GM12892 (cell line): ENCODE measurements at places on chromosomes 11 and 22.
A peak's percentile ranks its signal among the peaks of the same experiment; 100 is the strongest.

- DNase-seq, result no peak
Observed at GRCh38 chr11:88246696-88247095, 71.5 kb upstream of the RAB38 start.

GRCh38 chr22:30249049-30250038, 2.8 kb upstream of the LIF start:
- DNase-seq, result no peak

- DNase-seq, result no peak
Observed at GRCh38 chr22:33022231-33022630, 36.0 kb downstream of the SYN3 start.

GRCh38 chr11:119671561-119672015, 57.4 kb downstream of the NECTIN1 start:
- DNase-seq, result no peak

DNA sequence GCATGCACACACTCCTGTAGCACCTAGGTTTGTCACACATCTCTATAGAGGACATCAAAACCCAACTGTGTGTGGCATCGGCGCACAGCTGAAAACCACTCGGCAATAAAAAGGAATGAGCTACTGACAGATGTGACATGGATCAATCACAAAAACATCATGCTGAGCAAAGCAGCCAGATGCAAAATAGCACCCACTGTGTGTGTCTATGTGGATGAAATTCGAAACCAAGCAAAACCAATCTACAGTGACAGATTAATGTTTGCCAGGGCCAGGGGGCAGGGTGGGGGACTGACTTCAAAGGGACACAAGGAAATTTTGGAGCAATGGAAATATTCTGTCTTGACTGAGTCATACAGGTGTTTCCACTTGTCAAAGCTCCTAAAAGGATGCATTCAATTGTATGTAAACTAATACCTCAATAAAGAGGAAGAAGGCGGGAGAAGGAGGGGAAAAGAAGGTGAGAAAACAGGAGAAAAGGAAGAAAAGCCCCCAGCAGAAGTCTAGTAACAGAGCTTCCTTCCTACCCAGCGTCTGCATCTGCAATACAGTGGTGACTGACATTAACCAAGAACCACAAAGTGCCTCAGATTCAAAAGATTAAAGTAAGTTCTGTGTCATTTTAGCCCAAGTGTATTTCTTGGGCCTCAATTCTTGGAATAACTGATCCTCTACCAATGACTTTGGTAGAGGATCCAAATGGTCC, 49.8 kb downstream of the PACSIN2 start:
- DNase-seq, result no peak

DNA sequence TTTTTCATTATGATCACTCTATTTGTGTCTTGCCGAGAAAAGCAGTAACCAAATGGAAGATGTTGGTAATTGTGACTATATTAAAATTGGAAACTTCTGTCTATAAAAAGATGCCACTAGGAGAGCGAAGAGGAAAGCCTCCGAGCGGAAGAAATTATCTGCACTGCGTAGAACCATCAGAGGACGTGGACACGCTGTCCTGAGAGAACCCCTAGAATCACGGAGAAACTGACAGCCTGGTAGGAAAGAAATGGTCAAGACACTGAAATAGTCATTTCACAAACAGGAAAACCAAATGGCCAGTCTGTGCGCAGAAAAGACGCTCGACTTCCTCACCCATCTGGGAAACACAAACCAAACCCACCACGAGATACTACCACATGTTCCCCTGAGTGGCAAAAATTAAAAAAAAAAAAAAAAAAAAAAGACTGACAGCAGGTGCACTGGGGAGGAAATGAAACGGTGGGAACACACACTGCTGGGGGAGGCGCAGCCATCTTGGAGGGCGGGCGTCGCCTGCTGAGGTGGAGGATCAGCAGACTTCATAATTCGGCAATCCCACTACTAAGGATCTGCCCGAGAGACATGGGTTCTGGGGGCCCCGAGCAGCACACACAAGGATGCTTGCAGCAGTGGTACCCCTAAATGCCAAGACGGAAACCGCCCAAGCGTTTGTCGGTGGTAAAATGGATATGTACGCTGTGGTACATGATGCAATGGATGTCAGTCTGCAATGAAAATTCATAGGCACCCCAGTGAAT, 21.3 kb downstream of the IFITM10 start:
- DNase-seq, result no peak

DNA sequence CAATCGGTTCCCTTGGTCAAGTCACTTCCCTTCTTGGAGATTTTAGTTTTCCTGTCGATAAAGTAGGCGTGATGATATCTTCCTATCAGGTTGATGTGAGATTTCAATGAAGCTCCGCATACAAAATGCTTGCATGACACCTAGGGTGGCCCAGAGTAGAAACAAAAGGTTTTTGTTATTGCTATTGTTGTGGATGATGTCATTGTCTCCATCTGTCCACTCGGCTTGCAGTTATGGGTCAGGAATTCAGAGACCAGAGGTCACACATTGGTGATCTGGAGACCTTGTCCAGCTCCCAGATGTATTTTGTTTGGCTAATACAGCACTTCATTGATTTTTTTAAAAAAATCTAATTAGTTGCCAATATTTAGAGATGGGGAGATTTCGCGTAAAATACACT, 382.1 kb downstream of the MN1 start:
- DNase-seq, result no peak

- peak; percentile 25 for DNase-seq
Observed at GRCh38 chr22:38572065-38572464, 2.1 kb upstream of the DMC1 start.

GRCh38 chr22:42509548-42509947, 10.0 kb downstream of the RRP7A start:
- DNase-seq, result no peak

DNA sequence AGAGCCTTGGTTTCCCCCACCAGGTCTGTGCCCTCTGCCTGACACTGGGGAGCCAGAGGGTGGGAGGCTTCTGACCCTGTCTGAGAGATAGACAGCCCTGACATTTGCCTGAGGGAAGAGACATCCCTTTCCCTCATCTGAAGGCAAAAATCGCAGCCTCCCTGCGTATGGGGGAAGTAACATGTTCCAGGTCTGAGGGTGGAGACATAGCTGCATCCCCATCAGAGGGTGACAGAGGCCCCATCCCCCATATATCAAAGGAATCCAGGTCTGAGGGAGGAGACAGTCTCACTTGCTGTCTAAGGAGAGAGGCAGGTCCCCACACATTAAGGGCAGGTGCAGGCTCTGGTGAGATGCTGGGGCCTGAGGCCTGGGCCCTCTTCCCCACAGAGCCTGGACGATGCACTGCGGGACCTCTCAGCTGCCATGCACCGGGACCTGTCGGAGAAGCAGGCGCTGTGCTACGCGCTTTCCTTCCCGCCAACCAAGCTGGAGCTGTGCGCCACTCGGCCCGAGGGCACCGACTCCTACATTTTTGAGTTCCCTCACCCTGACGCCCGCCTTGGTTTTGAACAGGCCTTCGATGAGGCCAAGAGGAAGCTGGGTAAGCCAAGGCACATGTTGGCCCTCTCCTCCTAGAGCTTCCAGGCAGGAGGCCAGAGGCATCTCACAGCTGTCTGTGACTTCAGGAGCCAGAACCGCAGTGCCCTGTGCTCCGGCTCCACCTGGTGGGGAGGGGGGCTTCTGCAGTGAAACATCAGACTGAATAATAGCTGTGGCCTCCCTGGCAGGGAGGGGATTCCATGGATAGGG, 16.1 kb upstream of the RELT start:
- no peak for DNase-seq

GRCh38 chr11:70633610-70634009, 235.3 kb downstream of the CTTN start:
- no peak for DNase-seq

DNA sequence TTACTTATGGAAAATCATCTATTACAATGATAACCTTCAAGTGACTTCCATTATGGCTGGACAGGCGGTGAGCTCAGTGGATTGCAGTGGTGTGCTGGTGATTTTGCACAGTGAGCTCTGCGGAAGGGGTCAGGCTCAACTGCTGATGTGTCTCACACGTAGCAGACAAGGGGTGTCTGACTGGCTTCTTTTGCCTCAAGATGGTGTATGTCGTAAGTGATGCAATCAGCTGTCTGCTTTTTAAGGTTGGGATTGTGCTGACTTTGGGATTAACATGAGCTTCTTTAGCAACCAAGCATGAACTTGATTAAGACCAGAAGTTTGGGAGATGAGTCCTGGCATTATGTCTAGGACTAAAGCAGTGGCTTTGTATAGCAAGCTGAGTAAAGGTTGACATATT, 49.5 kb downstream of the POLD3 start:
- no peak for DNase-seq

DNA sequence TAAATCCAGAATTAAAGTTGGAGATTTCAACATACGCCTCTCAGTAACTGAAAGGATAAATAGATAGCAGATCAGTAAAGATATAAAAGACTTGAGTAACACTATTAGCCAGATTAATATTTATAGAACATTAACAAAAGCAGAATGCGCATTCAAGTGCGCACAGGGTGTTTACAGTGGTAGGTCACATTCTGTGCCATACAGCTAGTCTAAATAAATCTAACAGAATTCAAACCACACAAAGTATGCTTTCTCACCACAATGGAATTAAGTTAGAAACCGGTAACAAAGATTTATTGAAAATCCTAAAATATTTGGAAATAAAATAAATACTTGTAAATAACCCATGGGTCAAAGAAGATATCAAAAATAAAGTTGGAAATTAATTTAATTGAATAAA, 341.0 kb downstream of the DYNC2H1 start:
- no peak for DNase-seq

DNA sequence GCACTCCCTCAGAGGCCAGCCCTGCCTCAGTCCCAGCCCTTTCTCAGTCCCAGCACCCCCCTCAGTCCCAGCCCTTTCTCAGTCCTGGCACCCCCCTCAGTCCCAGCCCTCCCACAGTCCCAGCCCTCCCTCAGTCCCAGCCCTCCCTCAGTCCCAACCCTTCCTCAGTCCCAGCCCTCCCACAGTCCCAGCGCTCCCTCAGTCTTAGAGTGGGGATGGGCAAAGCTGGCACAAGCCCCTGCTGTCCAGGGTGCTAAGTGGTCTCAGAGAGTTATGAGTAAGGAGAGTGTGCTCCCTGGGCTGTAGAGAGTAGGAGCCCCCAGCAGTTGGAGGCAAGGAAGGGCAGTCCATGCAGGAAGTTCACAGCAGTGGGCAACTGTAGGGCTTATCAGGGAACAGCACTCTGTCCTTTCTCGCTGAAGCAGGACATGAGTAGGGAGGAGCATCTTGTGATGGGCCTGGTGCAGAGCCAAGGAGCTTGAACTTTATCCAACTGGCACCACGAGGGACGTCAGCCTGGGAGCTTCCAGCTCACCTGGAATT, 51.4 kb upstream of the CRYBB3 start:
- DNase-seq, result no peak

DNA sequence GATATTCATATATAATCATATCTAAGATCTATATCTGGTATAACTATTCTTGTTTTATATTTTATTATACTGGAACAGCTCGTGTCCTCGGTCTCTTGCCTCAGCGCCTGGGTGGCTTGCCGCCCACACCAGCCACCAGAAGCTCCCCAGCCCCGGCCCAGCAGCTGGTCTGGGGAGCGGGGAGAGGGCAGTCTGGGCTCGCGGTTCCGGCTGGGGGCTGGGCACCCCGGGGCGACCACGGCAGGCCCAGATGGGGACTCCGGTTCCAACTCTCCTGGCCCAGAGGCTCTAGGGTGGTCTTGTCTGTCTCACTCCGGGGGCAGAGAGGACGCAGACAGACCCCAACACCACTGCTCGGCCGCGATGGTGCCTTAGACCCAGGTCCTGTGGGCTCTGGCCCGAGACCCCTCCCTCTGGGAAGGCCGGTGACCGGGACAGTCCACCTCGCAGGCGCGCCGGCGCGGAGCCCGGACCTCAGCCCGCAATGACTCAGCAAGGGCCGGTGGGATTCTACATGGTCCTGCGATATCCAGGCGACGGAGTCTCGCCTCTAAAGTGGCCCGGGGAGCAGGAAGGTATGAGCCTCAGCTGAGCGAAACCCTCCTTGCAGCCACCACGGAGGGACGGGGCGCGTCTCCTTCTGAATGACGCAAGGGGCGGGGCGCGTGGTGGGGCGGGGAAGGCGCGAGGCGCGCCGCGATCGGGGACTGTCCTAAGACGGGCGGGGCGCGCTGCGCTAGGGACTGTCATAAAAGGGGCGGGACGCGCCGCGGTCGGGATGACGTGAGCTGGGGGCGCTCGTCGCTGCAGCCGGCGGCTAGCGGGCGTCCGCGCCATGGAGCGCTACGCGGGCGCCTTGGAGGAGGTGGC, at the start of gene DGCR6:
TSS of gene DGCR6 (plus strand) at position 781 of the 870 bp plus-strand sequence. CDS start at position 836, 55 bp downstream.
- DNase-seq, result no peak

DNA sequence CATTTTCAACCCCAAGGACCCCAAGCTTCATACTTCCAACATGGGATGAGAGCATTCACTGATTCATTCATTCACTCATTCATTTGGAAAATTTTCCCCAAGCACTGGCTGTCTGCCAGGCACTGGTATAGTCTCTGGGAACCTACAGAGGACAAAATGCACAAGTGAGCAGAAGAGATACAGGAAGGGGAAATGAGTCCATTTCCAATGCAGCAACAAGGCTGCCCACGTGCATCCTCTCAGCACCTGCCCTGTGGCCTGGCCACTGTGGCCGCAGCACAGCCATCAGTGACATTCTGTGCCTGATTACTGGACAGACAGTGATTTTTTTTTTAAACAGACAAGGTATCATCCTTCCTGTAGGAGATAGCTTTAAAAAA, 96.0 kb upstream of the PITPNB start:
- no peak for DNase-seq

GRCh38 chr11:27991736-27992135, 116.2 kb downstream of the KIF18A start:
- DNase-seq, result no peak

DNA sequence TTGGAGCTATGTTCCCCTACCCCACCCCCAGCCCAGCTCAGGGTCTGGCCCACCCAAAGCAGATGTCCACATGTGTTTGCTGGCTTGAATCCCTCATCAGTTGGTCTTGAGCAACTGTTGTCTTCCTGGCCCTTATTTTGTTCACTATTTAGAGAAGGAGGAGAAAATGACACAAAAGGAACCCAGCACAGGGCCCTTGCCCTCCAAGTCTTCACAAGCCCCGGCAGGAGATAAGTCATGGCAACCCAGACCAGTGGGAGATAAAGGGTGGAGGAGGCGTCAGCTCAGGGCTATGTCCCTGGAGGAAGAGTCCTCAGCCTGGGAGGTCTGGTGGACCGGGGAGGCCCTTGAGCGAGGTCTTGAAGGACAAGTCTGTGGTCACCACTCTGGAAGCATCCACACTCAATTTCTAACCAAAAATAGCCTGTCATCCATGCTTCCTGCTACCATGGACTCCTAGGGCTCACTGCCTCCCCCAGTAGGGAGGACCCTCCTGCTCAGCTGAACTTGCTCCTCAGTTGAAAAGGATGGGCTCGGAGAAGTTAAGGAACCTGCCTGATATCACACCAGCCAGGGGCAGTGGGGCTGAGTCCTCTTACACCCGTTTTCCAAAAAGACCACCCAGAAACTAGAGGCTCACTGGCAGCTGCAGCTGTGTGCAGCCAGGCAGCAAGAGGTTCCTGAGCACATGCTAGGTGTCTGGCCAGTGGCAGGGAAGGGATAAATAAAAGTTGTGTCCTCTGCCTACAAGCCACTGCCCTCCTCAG, 1.8 kb upstream of the RAB3IL1 start:
- DNase-seq, result peak; percentile 15

DNA sequence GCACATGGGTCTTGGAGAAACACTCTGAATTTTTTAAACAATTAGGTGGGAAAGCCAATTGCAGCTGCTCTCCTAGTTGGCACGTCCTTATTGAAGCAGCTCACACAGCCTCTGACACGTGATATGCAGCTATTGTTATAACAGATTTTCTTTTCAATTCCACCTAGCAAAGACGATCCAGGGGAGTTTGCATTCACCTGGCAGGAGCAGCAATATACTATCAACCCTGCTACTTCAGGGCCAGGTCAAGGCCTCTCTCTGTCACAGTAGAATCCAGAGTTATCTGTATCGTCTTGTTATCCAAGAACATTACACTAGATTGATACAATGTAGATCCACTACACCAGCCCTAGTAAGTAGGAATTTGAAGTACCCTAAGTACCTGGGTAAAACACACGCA, 8.3 kb downstream of the KRTAP5-11 start:
- no peak for DNase-seq
